ENCODE measurements at places on chromosomes 5 and 9.

DNA sequence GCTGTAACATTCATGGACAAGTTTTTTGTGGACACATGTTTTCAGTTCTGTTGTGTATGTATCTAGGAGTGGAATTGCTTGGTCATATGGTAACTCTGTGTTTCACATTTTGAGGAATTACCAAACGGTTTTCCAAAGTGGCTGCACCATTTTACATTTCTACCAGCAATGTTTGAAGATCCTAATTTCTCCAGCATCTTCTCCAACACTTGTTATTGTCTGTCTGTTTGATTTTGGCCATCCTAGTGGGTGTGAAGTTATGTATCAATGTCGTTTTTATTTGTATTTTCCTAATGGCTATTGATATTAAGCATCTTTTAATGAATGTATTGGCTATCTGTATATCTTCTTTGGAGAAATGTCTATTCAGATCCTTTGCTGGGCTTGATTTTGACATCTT lies 6.9 kb downstream of the TMEFF1 start:
- DNase-seq: no peak

- DNase-seq: no peak
These were observed 100.3 kb downstream of the PJA2 start for GRCh38 chr5:109309326-109310063.

DNA sequence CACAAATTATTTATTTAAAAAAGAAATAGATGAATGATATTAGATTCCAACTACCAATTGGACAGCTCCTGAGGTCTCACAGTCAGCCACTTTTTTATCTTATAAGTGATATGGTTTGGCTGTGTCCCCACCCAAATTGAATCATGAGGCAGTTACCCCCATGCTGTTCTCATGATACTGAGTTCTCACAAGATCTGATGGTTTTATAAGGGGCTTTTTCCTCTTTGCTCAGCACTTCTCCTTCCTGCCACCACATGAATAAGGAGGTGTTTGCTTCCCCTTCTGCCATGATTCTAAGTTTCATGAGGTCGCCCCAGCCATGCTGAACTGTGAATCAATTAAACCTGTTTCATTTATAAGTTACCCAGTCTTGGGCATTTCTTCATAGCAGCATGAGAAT lies 12.9 kb downstream of the NLN start:
- DNase-seq: no peak

GRCh38 chr9:105066275-105066865 lies 138.4 kb upstream of the ABCA1 start:
- DNase-seq: no peak

DNA sequence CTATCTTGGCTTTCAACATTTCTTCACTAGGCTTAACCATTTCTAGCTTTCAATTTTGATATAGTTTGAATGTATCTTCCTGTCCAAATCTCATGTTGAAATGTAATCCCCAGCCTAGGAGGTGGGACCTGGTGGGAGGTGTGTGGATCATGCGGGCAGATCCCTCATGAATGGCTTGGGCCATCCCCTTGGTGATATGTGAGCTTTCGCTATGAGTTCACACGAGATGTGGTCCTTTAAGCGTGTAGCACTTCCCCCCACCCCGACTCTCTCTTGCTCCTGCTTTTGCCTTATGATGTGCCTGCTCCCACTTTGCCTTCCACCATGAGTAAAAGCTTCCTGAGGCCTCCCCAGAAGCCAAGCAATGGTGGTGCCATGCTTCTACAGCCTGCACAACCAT lies 40.6 kb downstream of the PHAX start:
- DNase-seq: no peak

- DNase-seq: no peak
These were observed 70.1 kb upstream of the SPATA31E1 start for GRCh38 chr9:87812375-87813118.

- no peak for DNase-seq
These were observed 42.4 kb upstream of the SV2C start for GRCh38 chr5:76040806-76041205.

DNA sequence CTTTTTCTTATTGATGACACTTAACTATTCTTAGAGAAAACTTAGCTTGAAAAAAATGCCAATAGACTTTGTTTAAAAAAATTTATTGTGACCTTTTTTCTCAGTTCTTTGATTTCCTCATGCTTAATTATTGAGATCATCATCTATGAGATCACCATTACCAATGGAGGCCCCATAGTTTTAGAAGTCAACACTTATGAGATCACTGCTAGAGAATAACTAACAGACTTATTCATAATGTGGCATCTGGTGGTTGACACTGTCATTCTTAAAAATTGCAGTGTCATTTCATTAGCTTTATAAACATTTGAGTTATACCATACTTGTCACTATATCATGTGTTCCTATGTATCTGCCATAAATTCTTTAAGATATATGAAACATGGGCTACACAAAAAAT lies 14.9 kb upstream of the FEM1C start:
- no peak for DNase-seq

- no peak for DNase-seq
These were observed 560.5 kb downstream of the TUSC1 start for GRCh38 chr9:25117791-25118190.

DNA sequence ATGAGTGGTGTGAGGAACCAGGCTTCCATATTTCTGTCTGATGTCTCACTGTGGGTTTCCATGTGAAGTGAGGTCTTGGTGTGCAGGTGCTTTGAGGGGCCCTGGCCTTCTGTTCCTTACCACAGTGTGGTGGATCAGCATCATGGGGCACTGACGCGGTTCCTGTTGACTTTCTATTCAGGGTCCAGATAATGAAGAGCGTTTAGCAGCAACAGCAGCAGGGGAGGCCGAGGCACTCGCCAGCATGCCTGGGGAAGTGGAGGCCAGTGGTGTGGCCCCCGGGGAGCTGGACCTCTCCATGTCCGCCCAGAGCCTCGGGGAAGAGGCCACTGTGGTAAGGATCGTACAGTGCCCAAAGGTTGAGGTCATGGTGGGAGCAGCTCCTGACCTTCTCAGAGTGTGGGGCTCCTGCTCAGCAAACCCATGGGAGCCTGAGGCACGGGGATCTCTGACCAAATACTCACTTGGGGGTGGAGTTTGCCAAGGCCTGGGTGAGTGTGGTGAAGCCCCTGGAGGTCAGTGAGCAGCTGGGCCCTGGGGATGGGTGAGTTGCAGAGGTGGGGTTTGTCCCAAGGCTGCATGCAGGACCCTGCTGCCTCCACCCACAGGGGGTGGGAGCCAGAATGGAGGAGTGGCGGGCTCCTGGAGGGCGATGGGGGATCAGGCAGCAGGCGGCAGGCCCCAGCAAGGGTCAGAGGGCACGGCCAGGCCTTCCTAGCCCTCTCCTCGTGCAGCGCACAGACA lies 61.2 kb downstream of the COL15A1 start:
- DNase-seq: no peak

- DNase-seq: no peak
These were observed 49.5 kb downstream of the CWC27 start for GRCh38 chr5:64818245-64818644.

- peak; percentile 62 for DNase-seq
These were observed 382.5 kb downstream of the PLK2 start for GRCh38 chr5:58077416-58077815.

DNA sequence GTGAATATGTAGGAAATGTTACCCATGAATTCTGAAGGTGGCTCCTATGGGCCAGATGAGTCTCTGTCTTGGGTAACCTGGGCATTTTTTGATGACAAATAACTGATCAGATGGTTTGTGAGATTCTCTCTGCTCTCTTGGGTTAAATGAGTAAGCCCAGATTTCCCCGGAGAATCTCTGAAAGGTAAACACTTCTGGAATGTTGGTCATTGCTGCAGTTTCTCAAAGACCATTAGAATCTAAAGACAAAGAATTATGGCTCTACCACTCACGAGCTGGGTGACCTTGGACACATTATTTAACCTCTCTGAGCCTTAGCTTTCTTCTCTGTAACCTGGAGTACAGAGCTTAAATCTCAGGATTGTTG lies 191.2 kb downstream of the DAB2IP start:
- no peak for DNase-seq

- no peak for DNase-seq
These were observed 22.5 kb upstream of the POMT1 start for GRCh38 chr9:131480258-131480657.

DNA sequence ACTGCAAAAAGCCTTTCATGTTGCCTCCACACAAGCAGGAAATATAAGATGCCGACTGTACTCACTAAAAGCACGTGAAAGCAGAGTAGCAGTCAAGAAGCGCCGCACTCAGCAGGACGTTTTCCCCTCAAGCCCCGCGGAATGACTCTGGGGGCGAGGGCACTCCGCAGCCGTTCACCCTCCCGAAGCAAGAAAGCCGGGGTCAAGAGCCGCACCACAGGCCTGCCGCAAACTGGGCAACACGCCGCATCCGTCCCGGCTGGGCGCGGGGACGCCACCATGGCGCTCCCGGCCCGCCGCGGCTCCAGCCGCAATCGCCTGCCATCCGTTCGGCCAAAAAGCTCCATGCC lies 364 bp downstream of the RPS6 start:
- peak; percentile 37 for DNase-seq

DNA sequence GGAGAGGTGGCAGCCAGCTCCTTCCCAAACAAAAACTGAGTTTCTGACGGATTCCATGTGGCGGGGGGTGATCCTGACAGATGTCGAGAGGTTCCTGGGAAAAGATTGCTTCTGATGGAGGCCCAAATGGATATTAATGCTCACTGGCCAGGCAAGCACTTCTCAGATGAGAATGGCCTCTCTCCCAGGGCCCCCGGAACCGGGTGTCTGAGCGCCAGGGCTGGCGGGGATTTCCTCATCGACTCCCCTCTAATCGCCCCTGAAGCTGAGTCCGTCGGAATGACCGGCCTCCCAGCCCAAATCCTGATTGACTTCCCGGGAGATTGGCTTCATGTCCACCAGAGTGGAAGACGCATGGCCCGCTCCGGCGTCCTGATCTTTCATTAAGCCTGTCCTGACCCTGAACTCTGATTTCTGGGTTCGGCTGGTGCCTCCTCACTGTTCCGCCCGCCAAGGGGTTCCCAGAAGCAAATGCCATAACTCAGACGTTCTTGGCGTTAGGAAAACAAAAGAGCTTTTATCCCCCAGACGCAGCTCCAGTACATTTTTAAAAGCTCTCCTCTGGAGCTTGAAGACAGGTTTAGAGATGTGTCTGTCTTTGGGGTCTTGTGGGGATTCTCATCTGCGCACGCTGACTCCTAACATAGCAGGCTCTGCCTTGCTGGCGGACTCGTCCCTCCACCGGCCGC lies 17.6 kb downstream of the FIBCD1 start:
- no peak for DNase-seq

DNA sequence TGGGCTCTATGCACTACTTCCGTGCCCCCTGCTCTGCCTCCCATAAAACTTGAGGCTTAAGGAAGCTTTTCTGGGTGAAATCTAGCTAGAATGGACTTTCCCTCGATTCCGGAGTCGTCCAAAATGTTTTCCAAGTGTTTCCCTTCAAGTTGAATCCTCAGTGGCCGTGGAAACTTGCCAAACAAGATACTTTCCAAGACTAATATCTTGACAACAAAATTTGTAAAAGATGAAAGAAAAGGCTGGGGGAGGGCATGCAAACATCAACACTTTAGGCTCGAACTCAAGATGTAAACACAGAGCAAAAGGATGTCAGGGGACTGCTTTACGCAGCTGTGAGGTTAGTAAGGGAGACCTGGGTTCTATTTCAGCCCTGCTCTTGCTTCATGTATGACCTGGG lies 482.8 kb upstream of the KLF4 start:
- no peak for DNase-seq

DNA sequence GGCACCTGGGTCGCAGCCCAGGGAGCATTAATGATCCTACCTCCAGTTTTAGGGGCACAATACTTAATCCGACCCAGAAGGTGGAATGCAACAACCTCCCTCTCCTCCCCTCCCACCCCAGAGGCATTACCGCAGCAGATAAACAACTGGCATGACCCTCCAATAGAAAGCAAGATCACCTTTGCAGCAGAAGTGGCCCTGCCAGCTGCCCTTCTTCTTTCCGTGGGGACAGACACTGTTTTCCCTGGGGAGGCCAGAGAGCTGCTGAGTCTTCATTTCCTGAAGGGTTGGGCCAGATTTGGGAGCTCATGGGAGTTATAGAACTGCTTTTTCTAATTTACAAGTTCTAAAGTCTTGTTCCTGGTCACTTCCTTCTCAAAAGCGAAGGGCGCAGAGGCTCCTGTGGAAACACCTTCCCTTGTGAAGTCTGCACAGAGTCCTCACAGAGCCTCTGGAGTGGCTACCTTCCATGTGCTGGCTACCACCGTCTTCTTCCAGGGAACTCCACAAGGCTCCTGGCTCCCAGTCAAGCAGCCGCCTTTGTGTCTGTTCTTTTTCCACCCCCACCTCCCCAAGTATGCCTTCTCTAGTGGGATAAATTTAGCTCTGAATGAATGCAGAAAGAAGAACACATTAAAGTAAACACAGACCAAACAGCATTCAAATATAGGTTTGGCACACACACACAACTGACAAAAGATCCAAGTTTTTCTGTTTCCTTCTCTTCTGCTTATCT lies 8.0 kb upstream of the PALM2AKAP2 start:
- no peak for DNase-seq

DNA sequence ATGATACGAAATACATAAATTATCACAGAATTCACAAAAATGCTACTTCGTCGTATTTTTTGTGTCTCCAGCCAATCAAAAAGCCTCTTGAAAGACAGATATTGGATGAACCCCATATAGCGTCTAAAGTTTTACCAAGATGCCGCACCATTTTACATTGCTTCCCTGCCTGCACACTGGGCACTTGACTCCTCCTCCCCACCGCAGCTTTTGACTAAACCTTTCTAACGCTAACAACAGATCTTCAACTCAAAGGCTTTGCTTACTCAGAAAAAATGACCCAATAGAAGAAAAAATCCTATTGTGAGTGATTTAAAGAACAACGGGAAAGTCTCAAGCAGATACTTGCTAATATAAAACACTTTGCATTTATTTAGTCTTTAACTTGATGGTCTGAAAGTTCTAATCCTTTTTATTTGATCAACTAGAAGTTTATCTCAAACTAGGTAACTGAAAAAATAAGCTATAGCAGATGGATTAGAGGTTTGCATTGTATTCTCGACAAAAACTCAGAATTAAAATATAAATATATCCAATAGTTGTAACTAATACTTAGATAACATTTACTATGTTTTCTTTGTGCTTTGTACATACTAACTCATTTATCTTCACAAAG lies 609.1 kb upstream of the DMAC1 start:
- no peak for DNase-seq

DNA sequence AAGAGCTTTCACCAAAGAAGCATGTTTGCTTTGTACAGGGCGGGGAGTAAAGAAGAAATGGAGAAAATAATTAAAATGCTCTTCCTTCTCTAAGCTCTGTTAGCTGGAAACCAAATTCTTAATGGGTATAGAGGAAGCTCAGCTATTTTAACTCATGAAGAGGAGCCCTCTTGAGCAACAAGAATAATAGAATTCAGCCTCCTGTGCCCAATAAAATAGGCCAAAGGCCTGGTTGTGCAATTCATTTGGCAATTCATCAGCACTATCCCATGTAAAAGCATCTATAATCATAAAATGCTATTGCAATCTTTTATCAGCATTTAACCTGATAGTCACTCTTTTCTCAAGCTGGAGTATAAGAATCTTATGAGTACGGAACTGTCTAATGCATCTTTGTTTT lies 133.6 kb upstream of the CDH6 start:
- no peak for DNase-seq

DNA sequence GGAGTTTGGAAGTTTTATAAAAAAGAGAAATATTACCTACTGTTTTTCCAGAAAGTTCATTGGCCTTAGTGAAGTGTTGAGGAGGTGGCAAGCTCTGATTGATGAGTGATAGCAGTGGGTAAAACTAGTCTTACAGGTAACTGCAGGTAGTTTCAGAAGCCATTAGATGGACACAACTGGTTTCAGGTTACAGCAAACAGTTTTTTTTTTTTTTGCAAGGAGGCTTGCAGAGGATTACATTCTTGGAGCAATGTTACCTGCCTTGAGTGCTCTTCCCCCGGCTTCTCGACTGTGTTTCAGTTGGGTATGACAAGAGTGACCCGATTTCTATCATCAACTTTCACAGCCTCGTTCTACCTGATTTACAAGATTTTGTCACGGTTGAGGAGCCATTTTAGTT lies 333.4 kb downstream of the YTHDC2 start:
- DNase-seq: no peak
